Right lobe of liver (tissue), 6 donors: ENCODE measurements at places on chromosomes 11 and 22. TPM values are rescaled to one million over a fixed set of nuclear protein-coding genes. Genes with fewer than 3 reads are reported as not detected.

GRCh38 chr22:30712094-30712493 lies 17.4 kb downstream of the OSBP2 start:
- H3K27me3 ChIP-seq: no peaks in the 10 kb centered on the region
- H3K4me3 ChIP-seq: no peak overlapping the region
- H3K36me3 ChIP-seq: no peaks in the 10 kb centered on the region
- no peaks in the 10 kb centered on the region for H3K4me1 ChIP-seq
- DNase-seq: no peak

Gene ARHGAP8
- 0.64 TPM for total RNA-seq

DNA sequence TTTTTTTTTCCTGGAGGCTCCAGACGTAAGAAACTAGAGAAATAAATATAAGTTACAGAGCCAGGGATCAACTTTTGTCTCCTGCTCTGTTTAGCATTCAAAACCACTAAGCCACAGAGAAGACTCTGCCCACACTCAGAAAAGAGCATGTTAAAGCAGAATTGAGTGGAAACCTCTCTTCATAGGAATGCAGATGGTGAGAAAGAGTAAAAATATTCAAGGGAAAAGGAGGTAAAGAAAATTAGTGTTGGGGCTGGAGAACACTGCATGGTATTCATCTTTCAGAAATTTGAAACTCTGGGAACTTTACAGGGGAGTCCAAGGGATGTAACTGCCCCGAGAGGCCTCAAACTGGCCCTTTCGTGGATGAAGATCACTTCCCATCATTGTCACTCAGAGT lies 65.1 kb downstream of the CLMP start:
- H3K36me3 ChIP-seq: no peaks in the 10 kb centered on the region
- H3K27me3 ChIP-seq: no peaks in the 10 kb centered on the region
- no peak overlapping the region for H3K27ac ChIP-seq
- H3K4me1 ChIP-seq: no peaks in the 10 kb centered on the region
- DNase-seq: no peak
- no peak overlapping the region for H3K4me3 ChIP-seq

DNA sequence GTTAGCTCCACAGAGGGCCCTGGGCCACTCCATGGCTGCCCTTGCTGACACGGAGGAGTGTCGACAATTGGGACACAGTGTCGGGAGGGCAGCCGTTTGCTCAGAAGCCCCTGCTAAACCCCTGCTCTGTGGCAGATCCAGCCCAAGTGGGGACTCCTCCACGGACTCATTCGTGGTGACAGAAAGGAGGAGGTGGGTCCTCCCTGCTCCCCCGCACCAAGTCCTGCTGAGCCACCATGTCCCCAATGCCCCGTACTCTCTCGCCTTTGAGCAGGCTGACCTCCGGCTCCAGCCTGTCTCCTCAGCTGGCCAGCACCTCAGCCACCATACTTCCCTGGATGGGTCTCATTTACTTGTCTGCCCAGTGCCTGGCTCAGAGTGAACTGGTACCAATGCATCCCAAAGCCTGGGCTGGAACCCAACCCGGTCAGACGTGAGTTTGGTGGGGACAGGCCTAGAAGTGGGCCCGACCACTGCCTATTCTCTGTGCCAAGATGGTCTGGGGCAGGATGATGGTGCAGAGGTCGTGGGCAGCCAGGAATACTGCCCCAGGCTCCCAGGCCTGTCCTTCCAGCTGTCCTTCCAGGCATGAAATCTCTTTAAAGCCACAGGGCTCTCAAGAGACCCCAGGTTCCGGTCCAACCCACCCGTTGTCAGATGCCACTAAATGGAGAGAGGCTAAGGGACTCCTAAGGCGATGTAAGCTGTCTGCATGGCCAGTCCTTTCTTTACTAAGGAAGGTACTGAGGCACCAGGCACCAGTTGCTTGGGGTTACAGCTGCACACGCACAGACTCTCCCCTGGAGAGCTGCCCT lies 4.3 kb downstream of the CBX6 start:
- H3K4me1 ChIP-seq: no peaks in the 10 kb centered on the region
- H3K4me3 ChIP-seq: no peak overlapping the region
- H3K36me3 ChIP-seq: no peaks in the 10 kb centered on the region
- H3K27ac ChIP-seq: no peak overlapping the region

DNA sequence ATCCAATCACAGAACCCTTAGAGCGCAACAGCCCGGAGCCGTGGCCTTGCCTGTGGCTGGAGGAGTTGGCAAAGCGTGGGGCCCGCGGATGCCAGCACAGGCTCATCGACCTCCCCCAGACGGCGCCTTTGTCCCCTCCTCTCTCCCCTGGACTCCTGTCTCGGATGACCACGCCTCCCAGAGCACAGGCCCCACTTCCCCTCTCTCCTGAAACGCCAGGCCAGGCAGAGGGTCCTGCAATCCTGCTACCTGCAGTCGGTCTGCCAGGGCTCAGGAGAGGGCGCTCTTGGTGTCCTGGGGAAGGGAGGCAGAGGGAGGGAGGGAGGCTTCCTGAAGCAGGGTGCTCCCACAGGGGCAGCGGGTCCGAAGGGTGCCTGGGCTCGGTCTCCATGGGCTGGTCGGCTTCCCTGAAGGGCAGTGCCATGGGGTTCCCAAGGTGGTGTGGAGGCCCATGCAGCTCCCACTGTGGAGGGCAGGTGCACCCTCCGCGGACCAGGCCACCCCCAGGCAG lies 16.6 kb upstream of the TTLL12 start:
- H3K27me3 ChIP-seq: no peaks in the 10 kb centered on the region
- H3K36me3 ChIP-seq: no peaks in the 10 kb centered on the region
- H3K27ac ChIP-seq: no peak overlapping the region
- no peak overlapping the region for H3K4me3 ChIP-seq
- no peak for DNase-seq
- H3K4me1 ChIP-seq: no peaks in the 10 kb centered on the region

DNA sequence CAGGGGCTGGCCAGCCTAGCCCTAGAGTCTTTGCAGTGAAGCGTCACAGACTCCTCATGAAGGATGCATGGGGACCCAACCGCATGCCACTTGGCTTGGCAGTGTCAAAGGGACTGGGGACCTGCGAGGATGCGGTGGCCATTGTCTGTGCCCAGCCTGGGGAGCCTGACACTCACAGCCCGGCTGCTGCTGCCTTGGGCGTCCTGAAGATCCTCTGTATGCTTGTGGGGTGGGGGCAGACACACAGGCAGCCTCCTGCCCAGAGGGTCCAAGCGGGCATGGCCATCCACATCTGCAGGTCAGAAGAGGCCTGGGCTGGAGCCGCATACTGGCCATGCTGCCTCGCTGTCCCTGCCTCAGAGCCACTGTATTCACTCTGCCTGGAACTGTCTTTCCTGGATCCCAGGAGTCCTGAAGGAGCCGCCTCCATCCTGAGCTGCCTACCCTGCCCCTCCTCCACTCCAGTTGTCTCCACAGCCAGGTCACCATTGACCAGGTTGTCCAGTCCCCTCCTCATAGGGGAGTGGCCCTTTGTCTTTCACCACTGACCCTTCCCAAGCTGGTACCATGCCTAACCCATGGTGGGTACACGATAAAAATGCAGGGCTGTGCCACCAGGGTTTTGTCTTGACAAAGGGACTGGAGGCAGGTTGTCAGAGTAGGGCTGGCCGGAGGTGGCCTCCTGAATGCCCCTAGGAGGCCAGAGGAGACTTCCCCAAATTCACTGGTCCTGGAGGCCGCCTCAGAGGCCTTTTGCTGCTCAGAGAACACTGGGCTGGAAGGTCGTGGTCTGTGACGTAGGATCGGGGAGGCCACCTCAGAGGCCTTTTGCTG lies 107.0 kb downstream of the KCNQ1OT1 start:
- no peaks in the 10 kb centered on the region for H3K27me3 ChIP-seq
- H3K4me1 ChIP-seq: no peaks in the 10 kb centered on the region
- no peaks in the 10 kb centered on the region for H3K36me3 ChIP-seq
- H3K27ac ChIP-seq: no peak overlapping the region
- DNase-seq: peak; percentile 31

Gene BTG4
- total RNA-seq: not detected

DNA sequence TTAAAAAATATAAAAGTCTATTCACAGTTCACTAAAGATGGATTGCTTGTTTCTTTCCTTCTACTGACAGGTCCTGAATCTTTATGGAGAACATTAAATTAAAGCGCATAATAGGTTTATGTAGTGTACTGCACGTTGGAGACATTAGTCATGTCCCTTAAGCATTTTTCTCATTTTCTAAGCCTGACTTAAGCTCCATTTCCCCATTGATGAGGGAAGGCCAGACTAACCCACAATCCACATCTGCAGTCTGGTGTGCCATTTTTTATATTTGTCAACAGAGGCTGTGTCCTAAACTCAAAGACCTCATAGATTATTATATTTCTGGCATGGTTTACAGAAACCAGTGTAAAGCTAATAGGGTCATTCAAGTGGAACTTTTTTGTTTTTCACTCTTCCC lies 39.9 kb downstream of the CADM1 start:
- H3K4me1 ChIP-seq: no peaks in the 10 kb centered on the region
- no peak for DNase-seq
- H3K36me3 ChIP-seq: no peaks in the 10 kb centered on the region

DNA sequence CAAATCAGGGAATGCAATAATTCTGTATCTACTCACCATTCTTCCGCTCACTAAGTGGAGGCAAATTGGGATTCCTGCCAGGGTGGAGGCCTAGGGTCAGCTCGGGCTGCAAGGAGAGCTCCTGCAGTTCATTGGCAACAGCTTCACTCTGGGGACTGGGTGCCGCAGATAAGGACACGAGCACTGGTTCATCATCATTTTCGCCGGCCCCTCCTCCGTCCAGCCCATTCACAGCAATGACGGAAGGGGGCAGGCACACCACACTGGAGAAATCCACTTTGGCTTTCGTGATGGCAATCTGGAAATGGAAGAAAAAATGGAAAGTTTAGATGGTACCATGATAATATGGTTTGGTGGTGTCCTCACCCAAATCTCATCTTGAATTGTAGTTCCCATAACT lies 84.4 kb downstream of the MRTFA start:
- no peak overlapping the region for H3K4me3 ChIP-seq
- H3K36me3 ChIP-seq: no peaks in the 10 kb centered on the region
- H3K27me3 ChIP-seq: no peaks in the 10 kb centered on the region
- DNase-seq: no peak
- no peaks in the 10 kb centered on the region for H3K4me1 ChIP-seq

Gene TMPRSS5
- not detected for total RNA-seq

DNA sequence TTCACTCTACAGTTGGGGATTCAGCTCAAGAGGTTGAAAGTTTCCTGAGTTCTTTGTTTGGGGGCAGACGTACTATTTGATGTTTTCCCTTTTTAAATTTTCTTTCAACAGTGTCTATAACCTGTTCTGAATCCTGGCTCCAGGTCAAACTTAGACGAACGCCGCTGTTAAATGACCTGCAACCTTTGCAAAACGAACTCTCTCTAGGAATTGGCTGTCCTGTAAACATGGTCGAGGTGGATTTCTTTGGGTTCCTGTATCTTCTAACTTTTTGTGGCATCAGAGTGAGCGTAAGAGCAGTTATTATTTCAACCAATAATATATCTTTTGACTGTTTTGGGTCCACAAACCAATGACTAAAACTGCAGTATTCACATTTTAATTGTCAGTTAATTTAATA lies 1.6 kb downstream of the OOSP4A start:
- no peaks in the 10 kb centered on the region for H3K4me1 ChIP-seq
- no peak for DNase-seq
- no peak overlapping the region for H3K27ac ChIP-seq

DNA sequence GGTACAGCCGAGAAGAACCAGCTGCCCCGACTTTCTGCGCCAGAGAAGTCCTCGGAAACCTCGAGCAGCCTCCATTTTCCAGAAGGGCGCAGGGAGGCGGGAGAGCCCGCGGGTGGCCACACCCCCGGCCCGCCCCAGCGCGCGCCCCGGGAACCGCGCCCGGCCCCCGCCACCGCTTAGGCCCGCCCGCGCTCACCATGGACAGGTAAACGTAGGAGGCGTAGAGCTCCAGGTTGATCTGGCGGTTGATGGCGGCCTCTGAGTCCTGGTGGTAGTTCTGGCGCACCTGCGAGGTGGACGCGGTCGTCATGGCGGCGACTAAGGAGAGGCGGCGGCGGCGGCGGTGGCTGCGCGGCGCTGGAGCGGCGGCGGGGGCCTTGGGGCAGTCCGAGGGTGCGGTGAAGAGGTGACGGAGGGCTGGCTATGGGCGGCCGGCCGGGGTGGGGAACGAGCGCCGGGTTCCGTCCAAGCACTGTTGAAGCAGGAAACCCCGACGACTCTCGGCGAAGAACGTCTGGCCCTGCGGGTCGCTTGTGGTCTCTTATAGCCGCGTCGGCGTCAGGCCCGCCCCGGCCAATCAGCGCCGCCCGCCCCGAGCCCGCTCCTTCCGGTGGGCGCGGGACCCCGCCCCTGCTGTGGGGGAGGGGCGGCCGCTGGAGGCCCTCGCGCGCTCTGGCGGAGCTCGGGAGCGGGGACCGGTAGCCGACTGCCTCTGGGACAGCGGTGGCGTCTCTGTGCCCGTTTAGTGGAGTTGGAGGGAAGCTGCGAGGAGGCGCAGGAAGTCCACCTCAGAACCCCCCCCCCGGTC lies at the start of gene FTH1:
TSS of gene FTH1 (minus strand) at position 519 of the 808 bp plus-strand sequence. CDS start at position 310, 209 bp downstream.
- H3K36me3 ChIP-seq: peaks cover 28% of the 10 kb centered on the region
- no peaks in the 10 kb centered on the region for H3K27me3 ChIP-seq
- DNase-seq: peak; percentile 96
- H3K4me3 ChIP-seq: peak within 1 kb of the TSS; percentile 98
- H3K27ac ChIP-seq: peak within 1 kb of the TSS; percentile 93

GRCh38 chr11:15772981-15773380 lies 583.4 kb downstream of the SOX6 start:
- no peak overlapping the region for H3K4me3 ChIP-seq
- no peaks in the 10 kb centered on the region for H3K27me3 ChIP-seq
- no peak overlapping the region for H3K27ac ChIP-seq
- no peaks in the 10 kb centered on the region for H3K4me1 ChIP-seq
- H3K36me3 ChIP-seq: no peaks in the 10 kb centered on the region

GRCh38 chr22:45783021-45783420 lies 111.4 kb downstream of the ATXN10 start:
- H3K27me3 ChIP-seq: no peaks in the 10 kb centered on the region
- no peak for DNase-seq
- H3K4me3 ChIP-seq: no peak overlapping the region
- H3K36me3 ChIP-seq: no peaks in the 10 kb centered on the region

- no peak for DNase-seq
- no peak overlapping the region for H3K4me3 ChIP-seq
- H3K27me3 ChIP-seq: no peaks in the 10 kb centered on the region
- no peak overlapping the region for H3K27ac ChIP-seq
- no peaks in the 10 kb centered on the region for H3K36me3 ChIP-seq
Observed at GRCh38 chr11:69533296-69534165, 52.1 kb downstream of the LINC01488 start.
